B cell (primary cell): ENCODE measurements at places on chromosomes 5 and 9. TPM values are rescaled to one million over a fixed set of nuclear protein-coding genes. Genes with fewer than 3 reads are reported as not detected.

The CDKN2A gene
- 9.5 and 11.7 TPM in 2 replicates for total RNA-seq

The PGM5 gene
- total RNA-seq: not detected in 2 replicates

The CCIN gene
- total RNA-seq: not detected in 2 replicates

The FOXD4L6 gene
- not detected in 2 replicates for total RNA-seq

The CDH9 gene
- not detected in 2 replicates for total RNA-seq

- DNase-seq: no peak
Measured at GRCh38 chr5:23820765-23821471, 313.5 kb downstream of the PRDM9 start.

DNA sequence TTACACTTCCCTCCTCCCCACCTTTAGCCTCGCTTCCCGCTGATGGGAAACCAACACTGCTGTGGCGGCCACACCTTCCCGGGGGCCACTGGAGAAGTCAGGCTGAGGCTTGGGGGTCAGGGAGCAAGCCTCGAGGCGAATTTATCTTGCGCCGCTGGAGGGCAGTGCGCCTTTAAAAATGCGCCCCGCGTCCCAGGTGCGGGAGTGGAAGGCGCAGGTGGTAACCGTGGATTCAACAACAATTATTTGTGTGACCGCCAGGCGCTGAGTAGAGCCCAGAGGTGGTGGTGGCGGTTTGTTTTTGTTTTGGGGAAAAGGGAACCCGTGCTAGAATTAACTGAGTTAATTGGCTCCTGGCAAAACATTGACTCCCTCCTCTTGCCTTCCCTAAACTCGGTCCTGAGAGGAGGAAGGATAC is 1.1 kb downstream of the CFAP77 start:
- DNase-seq: peak; percentile 88

GRCh38 chr5:154312000-154312399 is 121.5 kb downstream of the GALNT10 start:
- DNase-seq: no peak

DNA sequence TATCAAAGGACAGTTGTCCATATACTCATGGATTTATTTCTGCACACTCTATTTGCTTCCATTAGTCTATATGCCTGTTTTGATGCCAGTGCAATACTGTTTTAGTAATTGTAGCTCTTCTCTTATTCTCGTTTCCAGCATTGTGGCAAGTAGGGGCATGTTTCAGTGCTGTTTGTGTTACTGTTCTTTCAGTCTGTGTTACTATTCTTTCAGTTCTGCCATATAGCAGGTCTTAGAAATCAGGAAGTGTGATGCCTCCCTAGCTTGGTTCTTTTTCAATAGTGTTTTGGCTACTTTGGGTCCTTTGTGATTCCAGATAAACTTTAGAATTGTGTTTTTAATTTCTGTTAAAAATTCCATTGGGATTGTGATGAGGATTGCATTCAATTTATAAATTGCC is 180.5 kb upstream of the PTPRD start:
- no peak for DNase-seq

- no peak for DNase-seq
Measured at GRCh38 chr5:119344231-119344630, 11.6 kb upstream of the TNFAIP8 start.

DNA sequence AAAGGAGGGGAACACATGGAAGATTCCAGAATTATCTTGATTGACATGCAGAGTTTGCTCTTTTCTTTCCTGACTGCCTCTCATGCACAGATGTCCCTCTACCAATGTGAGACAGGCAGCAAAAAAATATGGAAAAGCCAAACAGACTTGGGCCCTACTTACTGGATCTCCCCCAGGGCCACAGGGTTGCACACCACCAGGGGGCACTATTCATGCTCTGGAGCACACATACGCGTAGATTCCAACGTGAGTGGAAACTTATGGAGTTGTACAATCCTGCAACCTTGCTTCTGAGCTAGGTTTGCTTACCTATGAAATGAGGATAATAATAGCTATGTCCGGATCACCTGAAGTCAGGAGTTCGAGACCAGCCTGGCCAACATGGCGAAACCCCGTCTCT is 319.5 kb downstream of the ARHGEF28 start:
- DNase-seq: no peak

DNA sequence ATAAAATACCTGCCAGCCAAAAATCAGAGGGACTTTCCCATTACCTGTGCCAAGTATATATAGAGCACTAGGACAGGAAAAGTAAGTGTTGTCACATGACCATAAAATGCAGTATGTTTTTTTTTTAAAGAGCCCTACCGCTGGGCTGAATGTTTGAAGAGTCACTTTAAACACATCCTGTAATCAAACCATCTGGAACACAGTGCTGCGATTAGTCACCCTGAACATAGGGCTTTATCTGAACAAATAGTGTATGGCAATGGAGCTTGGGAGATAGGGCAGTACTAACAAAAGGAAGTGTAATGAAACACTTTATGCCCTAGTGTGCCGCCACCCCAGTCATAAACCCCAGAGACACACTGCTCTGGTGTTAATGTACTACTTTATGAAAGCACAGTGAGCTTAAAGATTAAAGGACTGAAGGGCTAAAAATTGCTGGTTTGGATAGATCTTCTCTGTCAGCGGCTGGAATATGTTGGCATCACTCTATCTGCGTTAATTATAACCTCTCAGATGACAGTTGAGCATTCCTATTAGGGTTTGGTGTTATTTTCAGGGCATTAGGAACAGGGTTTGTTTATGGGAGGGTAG is 90.4 kb downstream of the ZNF608 start:
- peak; percentile 62 for DNase-seq

GRCh38 chr5:1029282-1029944 is 20.8 kb downstream of the NKD2 start:
- DNase-seq: no peak

DNA sequence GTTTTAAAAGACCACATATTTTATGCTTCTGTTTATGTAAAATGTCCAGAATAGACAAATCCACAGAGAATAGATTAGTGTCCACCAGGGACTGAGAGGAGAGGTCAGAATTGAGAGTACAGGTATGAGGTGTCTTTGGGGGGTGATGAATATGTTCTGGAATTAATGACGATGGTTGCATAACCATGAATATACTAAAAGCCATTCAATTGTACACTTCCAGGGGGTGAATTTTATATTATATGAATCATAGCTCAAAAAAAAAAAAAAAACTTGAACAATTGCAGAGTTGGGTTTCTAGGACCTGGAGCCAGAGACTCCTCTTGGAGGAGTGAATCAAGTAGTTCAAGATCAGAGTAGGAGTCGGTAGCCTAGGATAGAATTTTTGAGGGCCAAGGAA is 57.8 kb upstream of the RUSC2 start:
- no peak for DNase-seq

DNA sequence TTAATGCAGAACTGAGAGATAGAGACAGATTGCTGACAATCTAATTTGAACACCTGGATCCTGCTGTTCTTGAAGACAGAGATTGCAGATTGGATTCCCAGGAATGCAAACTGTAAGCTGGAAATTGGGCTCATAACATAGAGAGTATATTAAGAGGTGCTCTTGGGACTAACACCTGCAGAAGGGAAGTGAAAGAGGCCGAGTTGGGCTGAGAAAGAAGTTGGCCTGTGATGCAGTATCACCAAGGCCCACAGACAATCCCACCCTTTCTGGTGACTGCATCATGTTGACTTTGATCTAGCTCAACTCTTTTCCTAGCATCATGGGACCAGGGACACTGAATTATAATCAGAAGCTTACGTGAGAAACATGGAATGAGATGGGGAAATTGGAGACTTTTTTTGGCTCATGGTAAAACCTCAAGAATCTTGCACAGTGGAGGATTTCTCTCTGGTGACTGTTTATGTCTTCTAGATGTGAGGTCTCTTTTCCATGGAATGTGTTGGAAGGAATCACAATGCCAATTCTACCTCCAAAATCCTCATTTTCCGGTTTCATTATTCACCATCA is 36.5 kb upstream of the NUDT12 start:
- no peak for DNase-seq
